ENCODE measurements at places on chromosomes 13 and 19. TPM values are rescaled to one million over a fixed set of nuclear protein-coding genes. Genes with fewer than 3 reads are reported as not detected.

Gene PEAK3
- polyA plus RNA-seq = 0.09 TPM

Gene KLK11
- not detected for polyA plus RNA-seq

Gene GJB2
- polyA plus RNA-seq = 14.4 TPM

Gene HCN2
- 0.44 TPM for polyA plus RNA-seq

Gene UBE2S
- polyA plus RNA-seq = 35.5 TPM

Gene FGF22
- polyA plus RNA-seq = not detected

Gene GTF2F2
- 18.6 TPM for polyA plus RNA-seq

Gene TUBA3C
- polyA plus RNA-seq = 0.23 TPM
